ENCODE measurements at places on chromosomes 11 and 22. TPM values are rescaled to one million over a fixed set of nuclear protein-coding genes. Genes with fewer than 3 reads are reported as not detected.

Gene PRG3
- total RNA-seq, result not detected

Gene APOL4
- not detected for total RNA-seq

Gene SLC36A4
- total RNA-seq, result 9.9 TPM

Gene ANO9
- total RNA-seq, result 18.4 TPM

Gene PGM2L1
- total RNA-seq, result 17.4 TPM

All from kidney epithelial cell (primary cell).